T-cell (primary cell): ENCODE measurements at places on chromosomes 2 and 18.

DNA sequence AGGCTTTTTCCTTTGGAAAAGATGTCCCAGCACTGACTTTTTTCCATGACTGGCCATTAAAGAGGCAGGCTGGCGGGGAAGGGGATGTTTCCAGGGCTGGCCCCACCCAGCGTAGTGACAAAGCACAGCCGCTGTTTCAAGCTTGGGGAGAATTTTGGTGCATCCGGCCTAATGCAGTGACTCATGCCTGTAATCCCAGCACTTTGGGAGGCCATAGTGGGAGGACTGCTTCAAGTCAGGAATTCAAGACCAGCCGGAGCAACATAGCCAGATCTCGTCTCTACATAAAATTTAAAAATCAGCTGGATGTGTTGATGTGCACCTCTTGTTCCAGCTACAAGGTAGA, 78.0 kb upstream of the SH3BP4 start:
- DNase-seq, result no peak

DNA sequence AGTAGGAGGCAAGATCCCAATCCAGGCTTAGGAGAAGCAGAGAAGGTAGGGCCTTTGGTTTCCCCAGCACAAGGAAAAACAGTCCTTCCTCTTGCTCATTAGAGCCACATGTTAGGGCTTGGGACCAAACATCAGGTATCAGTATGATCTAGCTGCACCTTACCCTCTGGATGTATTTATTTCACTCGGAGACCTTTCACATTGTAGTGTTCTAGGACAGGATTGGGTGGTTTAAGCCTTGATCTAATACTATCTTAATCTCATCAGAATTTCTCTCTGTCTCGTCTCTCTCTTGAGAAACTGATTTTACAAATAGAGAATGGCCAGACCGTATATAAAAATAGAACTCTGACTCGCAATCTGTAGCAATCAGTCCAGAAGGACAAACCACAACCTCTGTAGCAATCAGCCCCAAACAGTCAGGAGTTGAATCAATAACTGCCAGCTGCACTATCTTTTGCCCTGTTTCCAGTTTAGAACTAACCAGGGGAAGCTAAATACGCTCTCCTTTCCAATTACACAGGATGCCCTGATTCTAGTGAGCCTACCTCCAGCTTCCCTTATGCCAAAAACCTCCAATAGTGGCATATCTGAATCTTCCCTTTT, 207.1 kb downstream of the TDRD15 start:
- DNase-seq, result no peak

DNA sequence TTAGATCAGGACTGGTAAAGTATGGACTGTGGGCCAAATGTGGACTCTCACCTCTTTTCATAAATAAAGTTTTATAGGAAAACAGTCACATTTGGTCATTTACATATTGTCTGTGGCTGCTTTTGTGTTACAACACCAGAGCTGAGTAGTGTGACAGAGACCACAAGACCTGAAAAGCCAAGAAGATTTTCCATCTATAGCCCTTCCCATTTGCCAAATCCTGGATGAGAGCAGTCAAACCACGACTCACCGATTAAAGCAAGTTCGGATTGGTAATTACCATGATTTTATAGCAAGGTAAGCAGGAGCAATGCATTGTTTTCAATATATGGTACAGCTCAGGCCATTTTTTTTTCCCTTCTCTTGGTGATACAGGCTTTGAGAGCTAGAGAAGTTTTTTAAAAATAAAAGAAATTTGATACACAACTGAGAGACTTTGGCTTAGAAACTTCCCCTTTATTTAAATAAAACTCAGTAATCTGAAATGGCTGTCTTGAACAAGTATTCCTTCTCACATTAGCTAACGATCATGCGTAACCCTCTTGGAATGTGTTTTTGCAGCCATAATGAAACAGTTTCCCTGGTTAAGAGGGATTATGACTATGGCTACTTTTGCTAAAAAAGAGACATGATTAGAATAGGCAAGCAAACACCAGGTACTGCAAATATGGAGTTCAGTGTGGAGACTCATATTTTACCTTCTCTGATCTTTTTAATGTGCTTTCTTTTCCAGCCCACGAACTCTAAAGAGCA, 9.5 kb upstream of the MALL start:
- no peak for DNase-seq

DNA sequence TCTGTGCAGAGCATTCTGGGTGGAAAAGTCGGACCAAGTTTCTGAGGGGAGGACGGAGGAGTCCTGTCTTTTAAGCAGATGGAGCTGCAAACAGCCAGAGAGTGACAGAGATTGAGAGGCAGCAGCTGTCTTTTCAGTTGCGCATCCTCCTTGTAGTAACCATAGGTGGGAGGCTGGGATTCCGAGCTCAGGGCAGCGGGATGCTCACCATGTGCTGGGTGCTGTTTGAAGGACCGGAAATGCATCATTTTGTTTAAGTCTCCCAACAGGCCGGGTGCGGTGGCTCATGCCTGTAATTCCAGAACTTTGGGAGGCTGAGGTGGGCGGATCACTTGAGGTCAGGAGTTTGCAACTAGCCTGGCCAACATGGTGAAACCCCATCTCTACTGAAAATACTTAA, 93.4 kb downstream of the AGAP1 start:
- DNase-seq, result no peak

- no peak for DNase-seq
Measured at GRCh38 chr2:49240608-49241007, 86.3 kb upstream of the FSHR start.

- no peak for DNase-seq
Measured at GRCh38 chr18:23173912-23174311, 38.6 kb downstream of the CABLES1 start.

DNA sequence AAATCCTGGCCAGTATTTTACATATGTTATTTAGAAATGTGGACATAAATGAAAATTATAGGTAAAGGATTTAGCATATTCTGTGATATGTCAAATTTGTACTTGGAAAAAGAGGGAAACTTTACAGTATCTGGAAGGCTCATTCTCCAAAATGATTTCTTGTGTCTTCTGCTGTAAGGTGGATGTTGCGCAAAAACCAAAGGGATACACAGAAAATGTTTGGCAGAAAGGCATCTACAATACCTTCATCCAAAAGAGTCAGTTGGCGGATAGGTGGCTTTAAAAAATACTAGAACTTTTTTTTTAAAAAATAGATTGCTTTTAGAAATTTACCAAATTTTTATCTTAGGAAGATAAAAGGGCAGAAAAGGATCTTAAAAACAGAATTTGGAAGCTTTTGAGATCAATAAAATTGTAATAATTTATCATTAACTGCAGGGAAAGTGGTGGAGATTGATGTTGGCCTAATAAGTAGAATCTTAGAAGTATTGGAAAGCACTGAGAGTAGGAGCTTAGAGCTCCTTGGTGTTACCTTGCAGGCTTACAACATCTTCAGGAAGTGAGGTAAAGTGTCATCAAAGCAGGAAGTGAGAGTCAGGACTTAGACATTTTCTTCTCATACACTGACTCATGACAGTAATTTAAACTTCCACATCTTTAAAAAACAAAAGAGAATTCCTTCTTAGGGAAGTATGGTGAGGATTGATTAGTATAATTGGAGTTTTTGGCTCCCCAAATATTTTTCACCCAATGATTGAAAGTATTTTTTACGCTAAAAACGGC, 2.1 kb downstream of the NABP1 start:
- DNase-seq, result no peak

DNA sequence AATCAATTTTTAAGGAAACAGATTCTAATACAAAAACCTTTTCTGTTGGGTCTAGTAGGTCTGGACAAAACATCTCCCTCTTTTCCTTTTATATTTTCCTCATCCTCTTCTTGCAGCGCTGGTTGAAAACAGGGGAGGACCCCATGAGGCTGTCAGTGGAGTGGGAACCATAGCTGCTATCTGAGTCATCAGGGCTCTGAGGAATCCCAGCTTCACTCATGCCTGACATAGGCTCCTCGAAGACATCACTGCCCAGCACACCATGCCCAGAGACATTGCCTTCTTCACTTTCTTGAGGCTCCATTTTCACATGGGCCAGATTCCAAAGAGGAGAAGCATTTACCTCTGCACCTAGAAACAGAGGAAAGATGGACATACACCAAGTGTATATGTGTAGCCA, 10.0 kb downstream of the SUPT7L start:
- DNase-seq, result no peak

- no peak for DNase-seq
Measured at GRCh38 chr2:177721818-177722567, 329.4 kb downstream of the AGPS start.

- no peak for DNase-seq
Measured at GRCh38 chr2:233974530-233975071, 57.4 kb downstream of the TRPM8 start.

- no peak for DNase-seq
Measured at GRCh38 chr2:85167479-85167878, 34.3 kb downstream of the TCF7L1 start.

GRCh38 chr18:69494841-69495240, 94.2 kb downstream of the DOK6 start:
- DNase-seq, result no peak

DNA sequence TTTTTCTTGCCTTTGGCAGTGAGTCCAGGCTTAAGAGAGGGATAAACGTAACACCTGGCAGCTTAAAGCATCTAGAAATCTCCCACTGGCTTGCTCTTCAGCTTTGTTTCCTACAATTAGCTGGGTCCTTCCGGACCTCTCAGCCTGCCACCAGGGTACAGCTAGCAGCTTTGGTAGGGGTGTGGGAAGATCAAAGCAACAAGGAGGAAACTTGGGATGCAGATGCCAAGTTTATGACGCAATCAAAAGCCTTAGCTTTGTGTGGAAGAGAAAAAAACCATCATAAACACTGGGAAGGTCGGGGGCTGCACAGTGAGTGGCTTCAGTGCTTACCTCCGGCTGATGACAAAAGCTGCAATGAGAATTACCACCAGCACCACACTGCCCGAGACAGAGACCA, 116.9 kb downstream of the EPHA4 start:
- no peak for DNase-seq

GRCh38 chr2:76556018-76556417, 845.3 kb upstream of the GCFC2 start:
- no peak for DNase-seq

DNA sequence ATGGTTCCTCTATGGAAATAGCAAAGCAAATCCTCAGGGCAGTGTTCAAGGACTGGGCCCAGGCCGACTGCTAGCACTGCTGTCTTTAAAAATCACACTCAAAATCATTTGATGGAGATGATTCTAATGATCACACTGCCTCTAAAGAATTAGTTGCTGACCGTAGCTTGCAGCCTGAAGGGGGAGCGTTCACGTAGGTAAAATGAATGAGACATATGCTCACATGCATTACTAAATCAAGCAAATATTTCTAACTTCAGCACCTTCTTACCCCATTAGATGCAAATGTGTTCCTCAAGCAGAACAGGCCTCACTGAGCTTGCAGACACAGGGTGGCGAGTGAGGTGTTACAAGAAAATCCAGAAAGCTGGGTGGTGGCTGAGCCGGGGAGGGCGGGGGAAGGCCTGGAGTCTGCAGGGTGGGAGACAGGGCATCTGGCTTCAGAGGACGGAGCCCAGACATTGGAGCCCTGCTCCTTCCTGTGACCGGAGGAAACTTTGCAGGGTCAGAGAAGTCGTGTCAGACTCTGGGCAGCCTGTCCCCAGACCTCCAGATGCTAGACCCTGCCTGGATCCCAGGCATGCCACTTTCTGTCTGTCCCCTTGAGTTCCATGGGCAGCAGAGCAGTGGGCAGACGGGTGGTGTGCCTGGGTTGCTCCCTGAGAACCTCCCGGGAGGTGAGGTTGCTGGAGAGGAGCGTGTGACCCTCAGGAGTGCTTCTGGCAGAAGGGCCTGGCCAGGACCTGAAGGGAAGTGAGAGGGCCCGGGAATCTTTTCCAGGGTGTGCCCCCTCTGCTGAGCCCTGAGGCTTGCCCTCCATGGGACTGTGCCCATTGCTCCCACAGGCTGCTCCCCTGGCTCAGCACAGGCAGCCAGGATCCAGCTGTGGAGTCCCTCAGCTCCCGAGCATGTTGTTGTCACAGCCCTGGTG, 7.1 kb upstream of the NPPC start:
- no peak for DNase-seq

DNA sequence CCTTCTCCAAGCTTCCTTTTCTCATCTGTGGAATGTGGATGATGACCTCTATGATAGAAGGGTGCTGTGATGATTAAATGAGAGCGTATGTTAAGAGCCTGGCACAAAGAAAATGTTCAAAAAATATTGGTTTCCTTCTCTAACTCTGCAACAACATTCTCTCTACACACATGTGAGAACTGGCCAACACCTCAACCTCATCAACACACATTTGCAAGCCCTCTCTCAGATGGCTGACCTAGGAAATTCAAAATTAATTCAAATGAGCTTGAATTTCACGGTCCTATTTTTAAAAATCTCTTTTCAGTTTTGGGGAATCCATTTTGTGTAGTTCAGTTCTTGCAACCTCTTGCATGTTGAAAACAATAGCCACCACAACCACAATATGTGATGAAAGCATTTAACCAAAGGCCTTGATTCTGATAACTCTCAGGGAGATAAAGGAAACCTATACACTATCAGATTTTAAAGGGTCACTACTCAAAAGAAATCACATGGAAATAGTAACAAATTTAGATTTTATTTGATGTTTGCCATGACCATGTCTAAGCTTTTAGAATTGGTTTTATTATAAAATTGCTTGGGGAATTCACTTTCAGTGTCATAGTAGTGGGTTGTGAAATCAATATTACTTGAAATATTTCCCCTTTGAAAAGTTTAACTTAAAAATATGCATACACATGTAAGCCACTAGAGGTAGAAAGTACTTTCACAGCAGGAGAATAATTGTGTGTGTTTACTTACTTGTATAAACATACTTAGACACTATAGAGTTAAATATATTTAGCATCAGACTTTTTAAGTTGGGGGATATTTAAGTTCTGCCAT, 16.6 kb upstream of the NABP1 start:
- DNase-seq, result no peak

- DNase-seq, result no peak
Measured at GRCh38 chr18:33372442-33372841, 68.1 kb downstream of the CCDC178 start.

DNA sequence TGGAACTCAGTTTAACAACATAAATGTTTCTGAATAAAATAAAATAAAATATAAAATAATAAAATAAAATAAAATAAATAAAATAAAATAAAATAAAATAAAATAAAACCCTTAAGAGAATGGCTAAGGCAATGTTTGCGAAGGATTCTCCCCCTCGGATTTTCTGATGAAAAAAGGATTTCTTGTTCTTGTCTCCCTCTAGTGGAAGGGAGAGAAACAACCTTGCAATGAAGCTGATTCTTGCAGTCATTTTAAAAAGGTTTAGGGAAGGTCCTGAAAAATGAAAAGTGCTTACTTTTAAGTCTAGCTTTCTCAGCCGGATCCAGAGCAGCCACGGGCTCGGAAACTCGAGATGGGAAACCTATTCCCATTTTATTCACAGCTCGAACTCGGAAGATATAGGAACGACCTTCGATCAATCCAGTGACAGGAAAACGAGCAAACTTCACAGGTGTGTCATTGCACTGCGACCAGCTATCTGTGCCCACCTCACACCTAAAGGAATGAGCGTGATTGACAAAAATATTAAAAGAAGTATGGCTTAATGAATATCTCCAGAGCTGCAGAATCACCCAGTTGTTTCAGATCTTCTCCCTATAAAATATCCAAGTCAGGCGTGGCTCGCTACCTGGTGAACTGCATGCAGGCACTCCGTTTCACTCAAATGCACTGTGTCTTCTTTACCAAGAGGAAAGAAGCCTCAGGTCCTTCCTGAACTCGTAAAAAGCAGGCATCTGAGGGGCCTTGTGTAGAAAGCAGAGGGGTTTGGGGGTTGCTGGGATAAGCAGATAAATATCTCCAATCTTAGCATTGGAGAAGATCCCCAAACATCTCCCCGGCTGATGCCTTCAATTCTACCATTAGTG, 68.1 kb downstream of the MYOM1 start:
- DNase-seq, result no peak

GRCh38 chr2:88114889-88115288, 13.0 kb downstream of the FABP1 start:
- DNase-seq, result no peak

GRCh38 chr2:221097568-221097915, 474.6 kb downstream of the EPHA4 start:
- no peak for DNase-seq
